ENCODE measurements at places on chromosomes 1 and 21.

DNA sequence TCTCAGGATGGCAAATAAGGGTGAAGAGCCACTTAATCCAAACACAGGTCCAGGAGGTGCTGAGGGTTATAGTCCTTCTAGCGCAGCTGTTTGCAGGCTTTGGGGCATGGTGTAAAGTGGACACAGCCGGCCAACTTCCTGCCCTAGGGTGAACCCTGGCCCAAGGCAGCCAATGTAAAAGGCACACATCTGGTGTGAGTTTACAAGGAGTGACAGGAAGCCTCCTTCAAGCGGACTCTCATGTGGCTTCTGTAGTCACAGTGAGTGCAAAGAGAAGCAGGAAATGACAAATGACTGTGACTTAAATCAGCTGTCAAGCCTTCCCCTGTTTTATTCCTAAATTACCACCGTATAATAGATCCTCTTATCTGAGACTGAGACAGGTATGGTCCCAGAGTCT lies 213.0 kb downstream of the CRB1 start:
- peak; percentile 15 for DNase-seq

GRCh38 chr1:221435504-221435904 lies 306.4 kb downstream of the DUSP10 start:
- no peak for DNase-seq

GRCh38 chr1:90707363-90707710 lies 9.8 kb downstream of the BARHL2 start:
- no peak for DNase-seq

DNA sequence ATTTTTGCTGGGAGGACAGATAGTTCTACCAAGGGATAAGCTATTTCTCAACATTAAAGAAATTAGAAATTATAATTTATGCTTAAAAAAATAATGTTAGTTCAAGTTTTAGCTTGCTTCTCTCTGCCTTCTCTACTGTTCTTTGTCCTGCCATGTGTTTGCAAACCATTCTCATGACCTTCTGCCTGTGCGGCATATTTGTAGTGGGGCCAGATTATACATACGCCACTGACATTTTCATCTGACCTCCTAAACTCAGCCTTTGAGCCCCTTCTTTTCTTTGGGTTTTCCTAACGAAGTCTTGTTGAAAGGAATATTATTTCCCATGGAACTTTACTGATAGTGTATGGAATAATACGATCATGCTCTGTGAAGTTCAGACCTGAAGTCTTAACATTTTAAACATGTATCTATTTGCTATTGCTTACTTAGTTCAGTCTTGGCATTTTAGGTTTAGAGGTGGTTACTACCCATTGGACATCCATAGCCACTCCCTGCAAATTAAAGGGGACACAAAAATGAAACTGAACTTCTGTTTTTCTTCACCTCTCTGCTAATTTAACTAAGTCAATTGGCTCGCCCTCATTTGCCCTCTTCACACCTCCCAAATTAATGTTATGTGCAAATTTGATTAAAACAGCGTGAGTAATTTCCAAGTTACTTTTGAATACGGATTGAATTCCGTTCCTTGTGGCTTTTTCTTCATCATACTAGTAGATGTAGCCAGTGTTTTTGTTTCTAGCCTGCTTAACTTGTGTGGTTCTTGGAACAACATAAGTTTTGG lies 15.6 kb downstream of the LRRC8D start:
- DNase-seq: no peak

DNA sequence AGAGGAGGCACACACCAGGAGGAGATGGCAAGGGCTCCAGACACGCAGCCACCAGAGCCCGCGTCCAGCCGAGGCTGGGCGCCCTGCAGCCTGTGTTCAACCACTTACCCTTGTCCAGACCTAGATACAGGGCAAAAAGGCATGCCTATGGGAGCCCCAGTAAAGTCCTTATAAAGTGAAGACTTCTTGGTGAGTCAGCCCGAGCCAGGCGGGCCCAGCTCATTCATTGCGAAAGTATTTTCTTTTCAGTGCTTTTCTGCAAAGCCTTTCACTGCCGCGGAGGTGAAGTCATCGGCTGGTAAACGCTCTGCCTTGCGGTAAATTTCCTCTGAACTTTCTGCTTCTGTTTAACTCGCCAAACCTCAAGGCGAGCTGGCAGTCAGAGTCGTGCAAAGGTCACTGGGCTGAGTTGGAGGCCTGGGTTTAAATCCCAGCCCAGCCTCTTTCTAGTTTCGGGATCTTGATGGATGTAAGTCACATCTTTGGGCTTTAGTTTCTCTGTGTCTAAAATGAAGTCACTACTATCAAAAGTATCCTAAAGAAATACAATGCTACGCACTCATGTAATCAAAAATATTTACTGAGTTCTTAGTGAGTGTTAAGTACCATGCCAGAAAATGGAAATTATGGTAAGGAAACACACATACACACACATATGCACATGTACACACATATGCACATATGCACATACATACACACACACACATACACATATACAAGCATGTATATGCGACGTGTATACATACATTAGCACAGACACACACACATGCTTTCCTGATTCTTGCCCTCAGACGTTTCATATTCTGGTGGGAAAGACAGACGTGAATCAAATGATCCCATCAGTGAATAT lies 54.7 kb upstream of the IFFO2 start:
- peak; percentile 97 for DNase-seq

DNA sequence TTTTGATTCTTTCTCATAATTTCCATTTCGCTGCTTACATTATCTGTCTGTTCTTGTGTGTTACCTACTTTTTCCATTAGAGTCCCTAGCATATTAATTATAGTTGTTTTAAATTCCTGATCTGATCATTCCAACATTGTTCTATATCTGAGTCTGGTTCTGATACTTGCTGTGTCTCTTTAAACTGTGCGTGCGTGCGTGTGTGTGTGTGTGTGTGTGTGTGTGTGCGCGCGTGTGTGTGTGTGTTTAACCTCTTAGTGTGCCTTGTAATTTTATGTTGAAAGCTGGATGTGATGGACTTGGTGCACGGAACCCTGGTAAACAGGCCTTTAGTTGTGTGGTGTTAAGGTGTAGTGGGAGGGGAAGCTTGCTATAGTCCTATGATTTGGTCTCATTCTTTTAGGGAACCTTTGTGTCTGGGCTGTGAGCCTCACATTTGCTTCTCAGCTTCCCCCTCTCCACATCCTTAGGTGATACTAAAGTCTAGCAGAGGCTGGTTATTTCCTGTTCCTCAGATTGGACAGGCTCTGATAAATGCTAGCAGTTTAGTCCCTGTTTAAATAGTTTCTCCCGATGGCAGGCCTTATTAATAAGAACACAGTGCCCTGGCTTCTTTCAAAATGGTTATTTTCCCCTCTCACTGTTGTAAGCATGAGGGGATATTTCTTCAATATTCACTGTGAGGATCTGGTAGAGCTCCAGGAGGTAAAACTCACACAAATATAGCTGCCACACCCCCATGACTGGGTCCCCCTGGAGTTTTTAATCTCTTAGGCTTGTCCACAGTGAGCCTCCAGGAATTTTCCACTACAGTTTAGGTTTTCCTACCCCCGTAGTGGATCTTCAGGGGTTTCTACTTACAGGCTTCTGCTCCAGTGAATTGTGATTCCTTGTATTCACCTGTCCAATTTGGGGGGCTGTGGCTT lies 118.3 kb downstream of the GALNT2 start:
- DNase-seq: no peak

- no peak for DNase-seq
Measured at GRCh38 chr1:42690477-42691156, 8.4 kb downstream of the YBX1 start.

GRCh38 chr1:15103211-15103610 lies 50.3 kb upstream of the TMEM51 start:
- no peak for DNase-seq

DNA sequence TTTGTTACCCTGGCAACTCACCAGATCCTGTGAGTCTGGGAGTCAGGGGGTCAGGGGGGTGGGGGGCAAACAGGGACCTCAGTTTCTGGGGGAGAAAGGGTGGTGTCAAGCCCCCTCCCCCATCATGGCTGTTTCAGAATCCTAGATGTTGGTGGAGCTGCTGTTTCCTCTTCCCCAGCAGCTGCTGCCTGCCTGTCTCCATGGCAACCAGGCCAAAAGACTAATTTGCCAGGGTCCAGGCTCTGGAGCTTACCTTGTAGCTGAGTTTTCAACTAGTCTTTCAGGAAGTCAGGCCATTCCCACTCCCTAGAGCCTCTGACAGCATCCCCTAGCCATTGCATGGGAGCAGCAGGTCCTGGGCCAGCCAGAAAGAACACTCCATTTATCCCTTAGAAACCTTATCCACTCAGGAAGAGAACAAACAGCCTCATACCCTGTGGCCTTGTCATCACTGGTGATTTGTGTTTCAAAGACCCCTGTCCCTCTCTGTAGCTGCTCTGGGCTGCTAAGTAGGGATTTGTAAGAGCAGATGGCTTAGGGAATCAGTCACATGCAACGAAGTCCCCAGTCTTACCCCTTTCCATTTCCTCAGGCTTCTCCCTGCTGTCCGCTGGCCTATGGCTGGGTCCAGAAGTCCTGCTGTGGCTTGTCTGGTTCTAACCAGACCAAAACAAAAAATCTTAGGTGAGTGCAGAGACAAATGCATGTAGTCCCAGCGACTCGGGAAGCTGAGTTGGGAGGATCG lies 21.5 kb upstream of the STMN1 start:
- DNase-seq: no peak

GRCh38 chr1:214427871-214428277 lies 123.5 kb downstream of the PTPN14 start:
- DNase-seq: peak; percentile 73

GRCh38 chr1:205449750-205450443 lies 5.9 kb downstream of the BLACAT1 start:
- DNase-seq: no peak

GRCh38 chr1:101733340-101733739 lies 263.4 kb downstream of the OLFM3 start:
- no peak for DNase-seq

DNA sequence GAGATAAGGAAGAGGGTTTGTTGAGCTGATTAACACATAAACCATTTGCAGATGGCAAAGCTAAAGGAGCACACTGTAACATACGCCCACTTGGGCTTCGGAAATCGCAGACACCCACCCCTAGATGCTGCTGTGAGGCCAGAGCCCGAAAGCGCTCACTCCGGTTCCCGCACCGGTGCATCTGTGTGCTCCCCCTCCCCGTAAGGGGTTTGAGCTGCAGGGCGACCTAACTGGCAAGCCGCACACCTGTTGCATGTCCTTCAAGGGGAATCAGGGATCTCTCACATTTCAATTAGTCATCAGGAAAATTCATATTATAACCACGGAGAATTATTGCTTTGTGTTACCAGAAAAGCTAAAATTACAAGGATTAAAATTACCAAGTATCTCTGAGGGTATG lies 1.4 kb upstream of the CFH start:
- no peak for DNase-seq

DNA sequence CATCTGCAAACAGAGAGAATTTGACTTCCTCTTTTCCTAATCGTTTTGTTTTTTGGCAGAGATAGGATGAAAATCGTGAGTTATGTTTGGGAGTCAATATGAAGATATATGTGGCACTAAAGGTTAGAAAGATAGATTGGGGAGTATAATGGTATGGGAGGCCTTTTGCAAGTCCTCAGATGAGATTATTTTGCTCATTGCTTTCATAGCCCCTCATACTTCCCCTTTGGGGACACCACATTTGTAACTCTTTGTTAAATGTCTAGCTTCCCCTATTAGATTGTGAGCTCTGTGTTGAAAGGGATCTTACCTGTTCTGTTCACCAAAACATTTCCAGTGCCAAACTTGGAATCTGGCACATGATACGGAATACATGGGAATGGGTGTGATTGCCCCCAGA lies 30.2 kb downstream of the RAVER2 start:
- no peak for DNase-seq

- DNase-seq: no peak
Measured at GRCh38 chr1:174652569-174653280, 205.0 kb downstream of the GPR52 start.

GRCh38 chr1:31661856-31662255 lies 17.2 kb upstream of the PEF1 start:
- no peak for DNase-seq

DNA sequence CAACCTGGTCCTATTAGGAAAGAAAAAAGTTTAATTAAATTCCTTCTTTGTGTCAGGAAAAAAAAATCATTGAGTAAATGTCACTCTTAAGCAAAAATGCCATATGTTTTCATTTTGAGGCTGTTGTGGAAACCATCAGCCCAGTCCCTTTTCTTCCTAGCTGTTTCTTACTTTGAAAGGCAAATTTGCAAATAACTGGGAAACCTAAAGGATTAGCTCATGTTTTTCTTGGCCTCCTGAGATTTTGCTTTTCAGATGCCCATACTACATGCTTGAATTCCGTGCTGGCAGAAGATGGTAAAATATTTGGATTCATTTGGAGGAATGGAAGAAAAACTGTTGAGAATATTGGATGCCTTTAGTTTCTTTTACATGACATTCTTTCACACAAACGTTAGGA lies 182.1 kb upstream of the ADAMTS5 start:
- peak; percentile 60 for DNase-seq

- DNase-seq: no peak
Measured at GRCh38 chr1:116857092-116857491, 52.6 kb upstream of the PTGFRN start.

- DNase-seq: no peak
Measured at GRCh38 chr1:7717748-7718368, 53.2 kb upstream of the VAMP3 start.

GRCh38 chr1:156751451-156751756 lies at the start of gene HDGF:
TSS of gene HDGF (minus strand) at chr1:156751675. CDS start at chr1:156751429, 246 bp downstream.
- DNase-seq: no peak

GRCh38 chr1:61266738-61267137 lies 184.4 kb downstream of the NFIA start:
- DNase-seq: no peak

DNA sequence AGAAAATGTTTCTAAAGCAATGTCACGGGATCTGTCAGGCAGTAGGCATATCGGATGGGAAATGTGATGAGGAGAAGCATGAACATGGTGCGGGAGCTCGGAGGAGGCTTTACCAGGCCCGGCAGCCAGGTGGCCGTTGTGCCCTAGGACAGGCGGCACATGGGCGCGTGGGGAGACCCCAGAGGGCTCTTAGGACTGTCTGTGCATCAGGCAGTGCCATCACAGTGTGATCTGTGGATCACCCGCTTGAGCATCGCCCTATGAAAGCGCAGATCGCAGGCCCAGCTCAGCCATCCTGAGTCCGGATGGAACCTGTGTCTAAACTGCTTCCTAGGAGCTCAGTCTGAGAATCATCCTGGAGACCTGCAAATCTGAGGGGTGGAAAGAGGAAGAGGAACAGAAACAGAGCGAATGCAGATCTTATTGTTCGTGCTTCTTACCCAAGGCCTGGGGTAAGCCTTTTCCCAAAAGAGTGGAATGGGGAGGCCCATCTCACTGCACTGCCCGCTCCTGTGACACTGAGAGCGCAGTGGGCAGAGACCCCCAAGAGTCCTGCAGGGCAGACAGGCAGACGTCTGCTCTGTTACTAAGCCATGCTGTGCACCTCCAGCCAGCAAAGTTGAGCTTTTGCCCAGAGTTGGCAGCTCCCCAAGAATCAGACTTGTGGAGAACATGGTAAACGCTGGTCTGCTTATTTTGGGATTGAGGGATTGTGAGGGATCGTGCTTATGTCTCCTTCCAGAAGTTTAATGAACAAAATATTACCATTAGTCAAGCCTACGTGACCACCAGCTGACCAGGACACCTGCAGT lies 251.0 kb downstream of the RHOU start:
- no peak for DNase-seq
